Activated CD8-positive, alpha-beta T cell treated with anti-CD3 and anti-CD28 coated beads, Interleukin-2, amount 10 ng/mL, durations not matched to agents 7 days and 5 days (primary cell): ENCODE measurements at places on chromosomes 1 and 21.

- no peak for DNase-seq
These were observed 10.6 kb upstream of the PARS2 start for GRCh38 chr1:54774820-54775498.

GRCh38 chr1:30684881-30685795 is 38.2 kb downstream of the MATN1 start:
- no peak for DNase-seq

- no peak for DNase-seq
These were observed 133.2 kb upstream of the KCNJ15 start for GRCh38 chr21:38123626-38124025.

GRCh38 chr1:78048446-78048845 is 2.7 kb downstream of the GIPC2 start:
- no peak for DNase-seq

DNA sequence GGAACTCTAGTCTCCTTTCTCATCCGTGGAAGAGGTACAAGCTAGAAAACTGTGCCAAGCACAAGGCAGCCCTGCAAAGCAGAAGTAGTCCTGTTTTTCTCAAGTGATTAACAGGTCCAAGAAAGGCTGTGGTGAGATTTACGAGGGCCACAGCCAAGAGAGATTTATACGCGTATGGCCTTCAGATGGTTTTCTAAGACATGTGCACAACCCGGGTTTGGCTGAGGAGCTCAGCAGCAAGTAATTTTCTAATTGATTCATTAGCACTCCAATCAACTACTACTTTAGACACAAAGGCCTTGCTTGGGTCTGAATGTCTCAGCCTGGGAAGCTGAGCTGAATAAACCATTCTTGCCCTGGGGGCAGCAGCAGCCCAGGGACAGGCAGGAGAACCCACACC is 55.8 kb downstream of the SSBP3 start:
- DNase-seq: no peak

GRCh38 chr1:5455056-5455455 is 537.2 kb downstream of the NPHP4 start:
- DNase-seq: no peak

DNA sequence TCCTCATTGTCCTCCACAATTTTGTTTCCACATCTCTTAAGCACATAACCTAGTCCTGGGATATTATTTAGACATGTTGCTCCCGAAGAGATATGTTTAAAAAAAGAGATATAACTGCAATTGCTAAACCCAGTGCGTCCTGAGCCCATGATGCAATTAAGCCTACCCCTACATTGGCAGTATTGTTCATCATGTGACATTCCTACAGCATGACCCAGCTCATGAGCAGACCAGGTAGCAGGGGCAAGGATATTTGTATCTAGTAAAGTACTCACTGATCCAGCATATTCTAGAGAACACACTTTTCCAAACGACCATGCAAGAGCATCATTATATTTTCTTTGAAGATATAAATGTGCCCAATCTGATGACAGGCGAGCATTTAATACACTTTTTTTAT is 1.2 kb downstream of the ADAM30 start:
- no peak for DNase-seq

- DNase-seq: no peak
These were observed 165.3 kb downstream of the COL24A1 start for GRCh38 chr1:85991261-85991660.

GRCh38 chr1:242242983-242243382 is 244.1 kb upstream of the MAP1LC3C start:
- DNase-seq: no peak

- no peak for DNase-seq
These were observed 1.9 kb downstream of the SLC39A1 start for GRCh38 chr1:153961421-153961820.

DNA sequence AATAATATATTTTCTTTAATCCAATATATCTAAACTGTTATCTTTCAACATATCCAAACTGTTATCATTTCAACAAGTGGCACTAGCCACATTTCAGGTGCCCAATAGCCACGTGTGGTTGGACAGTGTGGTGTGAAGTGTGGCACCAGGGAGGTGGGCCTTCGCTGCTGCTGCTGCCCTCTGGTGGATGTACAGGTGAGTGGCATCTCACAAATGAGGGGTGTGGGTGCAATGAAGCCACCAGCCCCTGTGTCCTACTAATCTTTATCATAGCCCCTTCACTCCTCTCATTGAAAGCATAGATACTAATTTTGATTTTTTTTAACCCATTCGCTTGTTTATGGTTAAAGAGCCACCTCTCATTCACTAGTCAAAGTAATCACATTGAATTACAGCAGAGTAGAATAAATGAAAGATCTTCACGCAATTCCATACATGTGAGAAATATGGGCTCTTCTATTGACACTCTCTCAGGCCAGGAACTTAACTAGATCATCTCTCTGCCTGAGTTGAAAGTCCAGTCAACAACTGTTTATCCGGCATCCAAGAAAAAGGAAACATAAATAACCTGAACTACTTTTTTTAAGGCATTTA is 499.2 kb downstream of the OMA1 start:
- DNase-seq: peak; percentile 33

GRCh38 chr1:201142849-201143725 is 11.2 kb downstream of the TMEM9 start:
- DNase-seq: no peak

DNA sequence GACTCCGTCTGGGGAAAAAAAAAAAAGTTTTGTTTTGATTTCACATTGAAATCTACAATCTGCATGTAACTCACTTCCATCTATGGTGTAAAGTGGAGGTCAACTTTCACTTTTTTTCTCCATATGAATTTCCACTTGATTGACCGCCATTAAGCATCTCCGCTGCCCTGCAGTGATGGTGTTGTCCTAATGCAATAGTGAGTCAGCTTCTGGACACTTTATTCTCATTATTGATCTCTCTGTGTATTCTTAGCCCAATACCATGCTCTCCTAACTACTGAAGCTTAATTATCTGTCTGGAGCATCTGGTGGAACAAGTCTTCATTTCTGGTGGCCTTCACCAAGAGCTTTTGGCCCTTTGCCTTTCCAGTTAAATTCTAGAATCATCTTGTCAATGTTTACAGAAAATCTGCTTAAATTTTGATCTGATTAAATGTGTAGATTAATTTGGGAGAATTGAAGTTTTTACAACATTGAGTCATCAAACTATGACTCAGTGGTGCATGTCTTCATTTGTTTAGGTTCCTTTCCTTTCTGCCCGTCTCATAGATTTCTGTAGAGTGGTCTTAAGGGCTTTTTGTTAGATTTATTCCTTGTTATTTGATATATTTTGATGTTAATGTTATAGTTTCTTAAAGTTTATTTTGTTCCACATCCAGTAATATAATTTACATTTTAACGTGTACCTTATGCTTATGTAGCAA is 181.5 kb downstream of the PRDM2 start:
- no peak for DNase-seq

GRCh38 chr1:108750476-108751181 is 4.2 kb downstream of the STXBP3 start:
- DNase-seq: no peak

GRCh38 chr1:113975211-113975895 is 3.9 kb upstream of the OLFML3 start:
- peak; percentile 45 for DNase-seq

DNA sequence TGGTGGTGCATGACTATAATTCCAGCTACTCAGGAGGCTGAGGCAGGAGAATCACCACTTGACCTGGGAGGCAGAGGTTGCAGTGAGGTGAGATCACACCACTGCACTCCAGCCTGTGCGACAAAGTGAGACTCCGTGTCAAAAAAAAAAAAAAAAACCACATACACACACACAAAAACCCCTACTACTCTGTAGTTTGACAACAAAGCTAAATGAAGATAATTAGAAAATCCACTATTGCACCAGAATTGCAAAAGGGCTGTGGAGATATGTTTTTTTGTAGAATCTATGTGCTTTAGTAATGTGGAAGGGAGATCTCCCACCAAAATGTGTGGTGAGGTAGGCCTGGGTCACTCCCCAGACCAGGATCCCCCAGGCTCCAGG is 32.2 kb upstream of the KHDRBS1 start:
- DNase-seq: no peak

DNA sequence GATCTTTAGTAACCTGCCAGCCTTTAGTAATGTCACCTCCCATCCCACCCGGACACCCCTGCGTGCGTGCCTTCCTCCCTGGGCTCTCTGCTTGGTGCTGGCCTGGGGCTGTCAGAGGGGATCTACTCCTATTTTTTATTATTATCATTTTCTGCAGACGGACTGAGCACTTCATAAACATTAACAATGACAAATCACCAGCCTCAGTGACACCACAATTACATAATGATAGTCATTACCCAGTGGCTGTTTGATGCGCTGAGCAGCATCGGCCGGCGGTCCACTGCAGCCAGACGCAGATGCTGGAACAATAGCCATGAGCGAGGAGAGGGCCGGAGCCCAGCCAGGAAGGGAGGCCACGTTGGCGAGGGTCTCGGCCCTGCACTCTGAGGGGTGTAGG is 309.3 kb upstream of the AJAP1 start:
- no peak for DNase-seq

DNA sequence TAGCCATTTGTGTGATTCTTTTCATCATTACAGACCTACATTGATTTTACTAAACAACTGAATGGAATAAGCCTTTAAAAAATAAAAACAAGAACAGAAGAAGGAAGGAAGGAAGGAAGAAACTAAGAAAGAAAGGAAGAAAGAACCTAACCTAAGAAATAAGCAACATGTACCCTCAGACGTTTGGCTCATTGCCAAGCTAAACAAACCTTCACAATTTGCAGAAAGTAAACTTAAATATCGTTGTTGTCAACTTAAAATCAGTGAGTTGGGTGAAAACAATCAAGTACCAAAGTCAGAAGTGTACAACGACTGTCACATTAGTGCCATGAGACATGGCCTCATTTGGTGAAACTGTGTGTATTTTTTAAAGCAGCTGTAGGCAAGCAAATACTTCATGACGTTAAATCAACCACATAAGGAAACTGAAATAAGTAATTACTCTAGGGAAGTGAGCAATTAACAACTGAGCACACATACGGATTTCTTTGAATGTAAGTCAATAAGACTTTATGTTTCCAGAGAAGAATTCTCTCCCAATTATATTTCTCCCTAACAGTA is 313.1 kb upstream of the TMPRSS15 start:
- DNase-seq: no peak

DNA sequence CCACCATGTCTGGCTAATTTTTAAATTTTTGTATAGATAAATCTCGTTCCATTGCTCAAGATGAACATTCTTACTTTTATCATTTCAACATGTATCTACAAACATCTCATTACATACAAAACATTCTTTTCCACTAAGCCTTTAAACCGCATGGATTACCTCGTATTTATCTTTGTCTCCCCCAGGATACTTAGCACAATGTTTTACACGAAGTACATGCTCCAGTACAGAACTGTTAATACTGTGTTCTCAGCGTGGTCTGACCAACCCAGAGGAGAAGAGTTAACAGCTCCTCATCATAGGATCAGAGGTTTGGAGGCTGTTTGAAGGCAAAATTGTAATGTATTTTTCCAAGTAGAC is 7.4 kb downstream of the PIK3C2B start:
- DNase-seq: no peak

- no peak for DNase-seq
These were observed 103.8 kb upstream of the ARHGEF16 start for GRCh38 chr1:3350506-3351261.

DNA sequence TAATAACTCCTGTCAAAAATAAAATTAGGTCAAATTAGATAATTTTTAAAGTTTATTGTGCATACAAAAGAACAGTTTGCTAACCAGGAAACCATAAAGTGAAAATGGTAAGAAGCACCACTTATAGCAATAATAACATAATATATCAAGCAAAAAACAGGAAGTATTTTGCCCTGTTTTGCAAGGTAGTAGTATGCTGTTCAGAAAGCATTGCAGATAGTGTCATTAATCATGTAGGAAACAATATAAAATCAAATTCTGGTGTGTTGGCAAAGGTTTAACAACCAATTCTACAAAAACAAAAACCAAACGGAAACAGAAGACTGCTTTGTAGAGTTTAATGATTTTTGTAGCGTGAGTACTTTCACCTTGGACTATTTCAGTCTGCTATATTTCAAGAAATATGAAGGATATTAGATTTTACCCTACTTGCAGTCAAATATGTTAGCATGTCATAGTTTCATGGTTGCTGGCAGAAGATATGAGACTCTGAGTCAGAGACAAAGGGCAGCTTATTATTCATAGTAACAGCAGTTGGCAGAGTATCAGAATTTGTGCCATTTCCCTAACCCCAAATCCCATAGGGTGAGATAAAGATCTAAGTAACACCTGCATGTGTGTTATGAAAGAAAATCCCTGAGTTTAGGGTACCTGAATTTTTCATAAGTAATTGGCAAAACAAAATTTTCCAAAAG is 729.0 kb upstream of the BRINP3 start:
- DNase-seq: no peak

GRCh38 chr21:41847066-41847804 is 31.9 kb downstream of the PRDM15 start:
- no peak for DNase-seq

DNA sequence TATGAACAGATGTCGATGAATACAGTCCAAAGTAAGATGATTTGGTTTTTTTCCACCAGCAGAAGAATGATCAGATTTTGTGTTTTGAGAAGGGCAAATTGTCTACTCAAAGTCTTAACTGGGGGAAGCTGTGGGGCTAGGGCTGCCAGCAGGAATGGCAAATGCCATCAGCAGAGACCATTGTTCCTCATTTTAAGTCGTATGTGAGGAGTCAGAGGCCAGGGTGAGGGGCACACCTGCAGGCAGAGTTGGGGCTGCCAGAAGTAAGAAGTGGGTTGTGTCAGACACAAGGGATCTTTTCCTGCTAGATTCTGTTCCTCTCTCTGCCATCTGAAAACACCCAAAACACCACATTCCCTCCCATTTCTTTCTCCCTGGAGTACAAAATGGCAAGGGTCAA is 8.7 kb downstream of the PARK7 start:
- no peak for DNase-seq

- peak; percentile 89 for DNase-seq
These were observed 9.9 kb downstream of the RNF223 start for GRCh38 chr1:1063945-1064831.

- no peak for DNase-seq
These were observed 7.9 kb upstream of the HENMT1 start for GRCh38 chr1:108668777-108669176.

GRCh38 chr1:76023669-76024435 is 50.7 kb upstream of the ST6GALNAC3 start:
- DNase-seq: peak; percentile 41

GRCh38 chr1:147567594-147568381 is 26.5 kb downstream of the BCL9 start:
- DNase-seq: no peak

DNA sequence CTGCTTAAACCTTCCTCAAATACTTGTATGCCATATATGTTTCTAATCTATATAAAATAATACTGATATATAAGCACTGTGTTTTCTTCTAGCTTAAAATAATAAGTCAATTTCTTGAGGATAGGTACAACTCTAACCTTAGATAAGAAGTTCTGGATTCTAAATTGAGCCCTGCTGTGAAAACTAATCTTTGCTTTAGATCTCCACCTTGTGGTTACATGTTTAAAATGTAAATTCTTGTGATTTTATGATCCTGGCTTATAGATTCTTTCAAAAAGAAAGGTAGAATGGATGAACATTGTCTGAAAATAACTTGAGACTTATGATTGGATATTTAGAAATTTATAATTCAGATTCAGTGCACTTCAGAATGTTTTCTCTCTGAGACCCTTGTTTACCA is 38.9 kb upstream of the HMCN1 start:
- DNase-seq: no peak

- DNase-seq: peak; percentile 25
These were observed 226.1 kb downstream of the DNAH14 start for GRCh38 chr1:225155555-225155954.

GRCh38 chr1:9822897-9823692 is 670 bp downstream of the CLSTN1 start:
- peak; percentile 47 for DNase-seq

- no peak for DNase-seq
These were observed 195.2 kb upstream of the JUN start for GRCh38 chr1:58979086-58979485.
